ENCODE measurements at places on chromosomes 4 and X.

GRCh38 chrX:12997906-12998687, 23.2 kb downstream of the TMSB4X start:
- DNase-seq = no peak

- no peak for DNase-seq
Observed at GRCh38 chr4:170497689-170498088, 407.9 kb upstream of the AADAT start.

DNA sequence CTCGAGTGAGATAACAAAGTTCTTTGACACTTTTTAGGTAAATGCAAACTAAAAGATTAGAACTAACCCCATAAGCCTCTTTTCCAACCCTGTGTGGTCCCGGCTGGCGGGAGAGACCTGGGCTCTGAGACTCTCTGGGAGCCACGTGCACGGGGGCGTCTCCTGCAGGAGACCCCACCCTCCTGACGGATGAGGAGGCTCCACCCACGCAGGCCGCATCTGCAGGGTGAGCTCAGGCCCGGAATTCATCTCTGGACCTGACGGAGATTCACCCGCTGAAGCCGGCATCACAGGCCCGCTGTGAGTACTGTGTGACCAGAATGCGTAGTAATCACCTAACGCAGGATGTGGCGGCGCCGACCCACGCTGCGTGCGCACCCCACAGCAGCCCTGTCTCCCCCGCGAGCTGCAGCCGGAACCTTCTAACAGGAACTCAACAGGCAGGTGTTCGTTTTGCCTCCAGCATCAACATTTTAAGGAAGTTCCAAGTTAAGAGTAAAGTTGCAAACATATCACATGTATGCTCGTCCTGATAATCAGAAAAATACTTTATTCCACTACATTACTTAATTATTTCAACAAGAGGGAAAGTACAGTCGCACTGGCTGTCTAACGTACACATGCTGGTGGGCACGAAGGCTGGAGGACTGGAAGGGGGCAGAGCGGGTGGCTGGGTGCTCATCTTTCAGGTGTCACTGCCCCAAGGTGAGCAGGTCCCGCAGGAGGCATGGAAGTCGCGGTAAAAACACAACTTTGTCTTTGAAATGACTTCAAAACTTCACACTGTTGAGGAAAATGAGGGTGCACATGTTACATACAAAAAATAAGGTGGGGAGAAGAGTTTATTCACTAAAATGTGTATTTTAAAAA, 44.5 kb downstream of the FGFRL1 start:
- DNase-seq = no peak

DNA sequence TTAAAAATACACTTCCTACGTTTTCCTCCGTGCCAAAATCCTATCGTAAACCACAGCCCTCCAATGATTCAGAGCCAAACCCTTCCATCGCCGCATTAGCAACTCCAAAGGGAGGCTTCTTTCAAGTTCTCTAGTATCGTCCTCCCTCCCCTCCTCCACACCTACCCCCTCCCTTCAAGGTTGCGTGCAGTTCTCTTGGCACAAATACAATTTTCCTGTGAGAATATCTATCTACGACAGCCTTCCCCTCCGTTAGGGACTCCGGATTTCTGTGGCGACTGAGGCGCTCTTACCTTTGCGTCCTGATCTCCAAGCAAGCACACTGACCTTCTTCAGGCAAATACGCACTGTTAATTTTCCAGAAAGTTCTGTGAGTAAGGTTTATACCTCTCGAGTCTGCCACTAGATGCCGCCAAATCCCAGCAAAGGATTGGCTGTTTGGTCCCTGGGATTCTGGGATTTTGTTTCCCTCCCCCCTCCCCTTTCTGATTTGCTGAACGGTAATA, 1.2 kb upstream of the MORF4L2 start:
- peak; percentile 44 for DNase-seq

- no peak for DNase-seq
Observed at GRCh38 chrX:39950018-39950688, 147.6 kb downstream of the BCOR start.

DNA sequence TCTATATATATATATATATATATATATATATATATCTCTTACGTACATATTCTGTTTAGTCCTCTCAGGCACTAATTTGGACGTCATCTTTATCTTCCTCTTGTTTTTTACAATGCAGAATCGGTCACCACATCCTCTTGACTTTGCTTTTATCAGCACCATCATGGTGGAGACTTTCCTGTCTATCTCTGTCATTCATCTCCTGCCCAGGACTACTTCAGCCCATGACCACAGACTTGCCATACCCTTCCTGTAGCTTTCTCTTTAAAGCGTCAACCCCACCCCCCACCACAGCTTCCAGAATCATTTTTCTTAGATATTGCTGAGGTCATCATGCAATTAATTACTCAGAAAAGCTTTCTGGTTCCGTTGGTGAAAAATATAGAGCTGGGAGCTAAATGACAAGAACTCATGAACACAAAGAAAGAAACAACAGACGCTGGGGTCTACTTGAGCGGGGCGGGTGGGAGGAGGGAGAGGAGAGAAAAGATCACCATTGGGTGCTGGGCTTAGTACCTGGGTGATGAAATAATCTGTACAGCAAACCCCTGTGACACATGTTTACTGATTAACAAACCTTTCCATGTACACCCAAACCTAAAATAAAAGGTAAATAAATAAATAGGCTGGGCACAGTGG, 30.5 kb upstream of the PRKX start:
- DNase-seq = no peak

- no peak for DNase-seq
Observed at GRCh38 chrX:26788402-26788998, 572.5 kb downstream of the MAGEB5 start.

GRCh38 chr4:82138374-82138773, 235.4 kb downstream of the HNRNPD start:
- DNase-seq = no peak

- DNase-seq = no peak
Observed at GRCh38 chr4:150491132-150492049, 90.6 kb upstream of the MAB21L2 start.

DNA sequence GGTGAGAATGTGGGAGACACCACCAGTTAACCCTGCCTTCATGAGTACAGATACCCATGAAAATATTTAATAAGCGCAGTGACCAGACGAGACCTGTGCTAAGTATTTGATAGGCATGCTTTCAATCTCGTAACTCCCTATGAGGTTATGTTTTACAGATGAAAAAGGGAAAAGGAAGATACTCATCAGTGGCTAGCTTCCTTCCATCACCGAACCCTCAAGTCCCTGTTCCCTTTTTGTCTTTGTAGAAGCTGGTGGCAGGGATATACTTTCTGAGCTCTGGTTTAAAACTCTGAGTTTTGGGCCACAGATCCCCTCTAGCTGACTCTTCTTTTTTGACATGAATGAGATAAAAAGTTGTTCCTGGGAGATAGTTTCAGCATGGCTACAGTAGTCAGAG, 26.3 kb downstream of the AFF1 start:
- DNase-seq = no peak

- DNase-seq = no peak
Observed at GRCh38 chrX:38514016-38514854, 47.1 kb upstream of the TSPAN7 start.

DNA sequence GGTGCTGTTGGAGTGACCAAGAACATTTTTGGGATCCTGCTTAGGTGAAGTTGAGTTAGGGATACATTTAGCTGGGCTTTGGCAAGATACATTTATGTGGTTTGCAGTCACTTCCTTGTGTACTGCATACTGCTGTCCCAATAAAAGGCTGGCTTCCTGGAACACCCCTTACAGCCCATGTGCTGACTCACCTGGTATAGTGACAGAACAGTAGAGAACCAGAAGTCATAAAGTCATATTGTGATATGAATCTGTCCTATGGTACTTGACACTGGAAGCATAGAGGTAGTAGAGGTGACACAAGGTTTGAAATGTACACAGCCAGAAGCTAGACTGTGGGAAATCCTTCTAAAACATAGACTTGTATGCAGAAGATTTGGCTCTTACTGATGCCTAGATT, 55.3 kb upstream of the SLC25A43 start:
- DNase-seq = no peak

DNA sequence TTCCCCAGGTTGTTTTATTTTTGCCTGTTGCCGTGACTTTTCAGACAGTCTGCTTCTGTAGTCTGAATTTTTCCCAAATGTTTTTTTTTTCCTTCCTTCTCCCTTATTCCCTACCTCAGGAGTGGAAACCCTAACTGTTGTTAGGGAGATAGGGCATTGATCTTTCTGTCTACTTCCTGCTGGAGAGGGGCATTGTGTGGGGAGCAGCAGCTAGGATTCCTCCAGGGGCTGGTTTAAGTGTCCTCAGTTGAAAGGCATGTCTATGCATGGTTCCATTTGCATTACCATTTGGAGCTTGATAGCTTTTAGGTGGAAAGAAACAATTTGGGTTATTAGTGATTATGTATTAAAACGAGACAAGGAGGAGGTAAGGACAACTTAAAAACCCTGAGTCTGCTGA, 383.9 kb downstream of the DCAF12L2 start:
- no peak for DNase-seq

DNA sequence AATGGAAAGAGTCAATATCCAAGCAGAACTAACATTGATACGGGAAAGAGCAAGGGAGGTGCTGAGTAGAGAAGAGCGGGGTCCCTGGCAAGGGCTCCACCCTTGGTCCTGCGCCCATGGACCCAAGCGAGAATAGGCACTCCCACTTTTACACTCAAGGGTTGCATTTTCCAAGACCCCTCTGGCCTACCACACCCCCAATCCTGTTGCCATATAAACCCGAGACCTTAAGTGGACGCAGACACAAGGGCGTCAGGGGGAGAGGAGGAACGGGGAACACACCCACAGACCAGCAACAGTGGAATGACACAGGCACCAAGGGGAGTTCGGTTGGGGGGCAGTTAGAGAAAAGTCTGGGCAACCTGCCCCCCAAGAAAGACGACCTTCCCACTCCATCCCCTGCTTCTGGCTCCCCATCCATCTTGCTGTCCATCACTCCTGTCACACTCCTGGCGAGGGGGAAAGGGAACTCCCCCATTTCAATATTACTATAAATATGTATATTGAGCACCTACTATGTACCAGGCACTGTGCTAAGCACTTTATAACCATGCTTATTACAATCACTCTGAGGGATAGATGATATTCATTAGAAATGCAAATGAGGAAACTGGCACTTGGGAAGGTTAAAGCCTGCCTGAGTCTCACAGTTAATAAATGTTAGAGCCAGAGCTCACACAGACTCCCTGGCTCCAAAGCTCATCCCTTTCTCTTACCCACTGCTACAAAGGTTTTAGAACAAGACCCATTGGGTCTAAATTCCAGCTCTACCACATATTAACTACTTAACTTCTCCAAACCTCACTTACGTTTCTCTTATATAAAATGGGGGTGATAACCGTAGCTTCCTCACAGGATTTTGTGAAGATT, 51.7 kb downstream of the SCD5 start:
- DNase-seq = no peak

DNA sequence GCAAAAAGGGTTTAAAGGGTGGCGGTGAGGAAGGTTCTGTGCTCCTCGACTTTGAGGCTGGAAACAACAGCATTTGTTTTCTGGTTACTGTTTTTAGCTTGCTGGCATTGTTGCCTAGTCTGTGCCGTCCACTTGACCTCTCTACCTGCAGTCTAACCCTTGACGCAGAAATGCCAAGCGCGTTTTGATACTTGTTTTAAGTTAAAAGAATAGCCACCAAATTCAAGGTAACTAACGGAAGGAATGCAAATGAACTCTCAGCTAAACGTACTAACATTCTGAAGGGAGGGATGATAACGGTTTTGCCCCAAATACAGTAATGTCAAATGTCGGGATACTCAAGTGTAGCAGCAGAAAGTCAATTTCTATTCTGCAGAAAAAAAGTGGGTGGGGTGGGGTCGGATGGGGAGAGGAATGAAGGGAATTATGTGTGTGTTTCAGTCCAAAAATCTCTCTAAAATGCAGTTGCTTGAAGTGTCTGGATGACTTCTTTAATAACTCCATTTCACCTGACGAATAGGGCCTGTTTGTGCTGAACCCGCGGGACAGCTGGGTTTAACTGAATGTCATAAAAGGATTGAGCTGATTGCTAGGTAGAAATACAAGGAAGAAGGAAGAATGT, 3.4 kb upstream of the NKX6-1 start:
- DNase-seq = no peak

- DNase-seq = no peak
Observed at GRCh38 chr4:78766650-78767049, 9.5 kb upstream of the BMP2K start.

DNA sequence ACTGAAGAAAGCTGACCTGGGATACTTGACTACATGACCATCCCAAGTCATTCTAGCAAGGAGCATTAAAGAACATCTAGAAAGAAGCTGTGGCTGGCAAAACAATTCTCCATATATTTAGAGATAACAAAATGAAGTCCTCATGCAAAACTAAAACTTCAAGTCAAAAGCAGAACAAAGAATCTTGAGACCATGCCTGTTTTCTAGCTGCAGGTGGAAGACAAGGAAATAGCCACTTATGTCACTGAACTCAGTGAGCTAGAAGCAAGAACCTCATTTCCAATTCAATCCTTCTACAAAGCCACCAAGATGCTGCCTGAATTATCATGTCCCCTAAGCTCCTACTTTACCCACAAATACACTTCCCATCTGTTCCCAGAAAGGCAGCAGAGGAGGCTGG, 13.8 kb downstream of the USP46 start:
- DNase-seq = no peak

DNA sequence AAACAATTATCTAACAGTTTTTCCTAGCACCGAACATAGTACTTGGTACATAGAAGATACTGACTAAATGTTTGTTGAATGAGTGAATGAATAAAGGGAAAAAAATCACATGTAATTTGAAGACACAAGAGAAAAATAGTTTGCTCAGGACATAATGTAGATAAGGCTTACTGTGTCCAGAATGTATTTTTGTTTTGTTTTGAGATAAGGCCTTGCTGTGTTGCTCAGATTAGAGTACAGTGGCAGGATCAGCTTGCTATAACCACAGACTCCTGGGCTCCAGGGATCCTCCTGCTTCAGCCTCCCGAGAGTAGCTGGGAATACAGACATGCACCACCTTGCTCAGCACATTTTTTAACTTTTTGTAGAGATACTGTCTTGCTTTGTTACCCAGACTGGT, 6.5 kb downstream of the FAM199X start:
- no peak for DNase-seq

Measured in GM04504 (cell line).